Mesenteric fat pad (tissue), 1 donor: ENCODE measurements at places on chromosomes 6 and 20. TPM values are rescaled to one million over a fixed set of nuclear protein-coding genes. Genes with fewer than 3 reads are reported as not detected.

Gene ANKRD6
- 7.1 TPM for total RNA-seq

Gene MYBL2
- not detected for total RNA-seq

Gene ENPP4
- 21.1 TPM for total RNA-seq

Gene ANGPT4
- total RNA-seq: 0.42 TPM

GRCh38 chr6:57102976-57103375, 13.0 kb downstream of the ZNF451 start:
- no peak for DNase-seq

DNA sequence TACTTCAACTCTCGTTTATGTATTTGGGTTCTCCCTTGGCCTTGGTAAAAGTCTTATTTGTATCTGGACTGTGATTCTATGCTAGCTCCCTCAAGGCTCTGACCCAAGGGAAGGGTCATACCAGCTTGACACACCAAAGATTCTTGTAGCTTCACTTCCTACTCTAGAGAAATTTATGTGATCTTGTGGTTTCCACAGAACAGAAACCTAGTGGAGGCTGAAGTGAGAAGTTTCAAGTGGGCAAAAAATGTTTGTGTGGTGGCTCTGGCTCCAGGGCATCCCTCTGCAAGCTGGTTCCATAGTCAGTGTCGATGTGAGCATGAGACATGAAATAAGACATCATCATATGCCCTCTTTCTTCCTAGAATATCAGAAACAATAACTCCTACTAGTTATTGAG, 48.1 kb upstream of the TNFRSF21 start:
- no peak for DNase-seq

DNA sequence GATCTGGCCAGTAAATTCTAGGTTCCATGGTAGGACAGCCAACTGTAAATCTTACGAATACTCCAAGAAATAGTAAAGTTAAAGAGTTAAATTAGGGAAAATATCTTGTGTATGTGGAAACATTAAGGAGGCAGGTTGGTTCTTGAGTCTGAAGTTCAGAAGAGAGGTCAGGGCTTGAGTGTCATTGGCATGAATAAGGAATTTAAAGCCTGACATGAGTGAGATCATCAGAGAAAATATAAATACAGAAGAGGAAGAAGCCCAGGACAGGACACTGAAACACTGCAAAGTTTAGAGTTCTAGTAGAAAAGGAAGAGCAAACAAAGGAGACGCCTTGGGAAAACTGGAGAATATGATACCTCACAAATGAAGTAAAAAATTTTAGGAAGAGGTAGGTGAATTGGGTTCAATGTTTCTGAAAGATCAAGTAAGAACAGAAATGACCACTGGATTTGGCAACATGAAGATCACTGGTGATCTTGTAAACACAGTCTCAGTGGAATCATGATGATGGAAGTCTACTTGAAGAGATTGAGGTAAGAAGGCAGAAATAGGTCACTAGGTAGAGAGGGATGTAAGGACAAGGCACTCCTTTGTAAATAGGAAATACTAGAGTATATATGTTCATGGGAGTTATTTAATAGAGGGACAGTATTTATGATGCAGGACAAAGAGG, 41.6 kb upstream of the SYNCRIP start:
- DNase-seq: no peak

DNA sequence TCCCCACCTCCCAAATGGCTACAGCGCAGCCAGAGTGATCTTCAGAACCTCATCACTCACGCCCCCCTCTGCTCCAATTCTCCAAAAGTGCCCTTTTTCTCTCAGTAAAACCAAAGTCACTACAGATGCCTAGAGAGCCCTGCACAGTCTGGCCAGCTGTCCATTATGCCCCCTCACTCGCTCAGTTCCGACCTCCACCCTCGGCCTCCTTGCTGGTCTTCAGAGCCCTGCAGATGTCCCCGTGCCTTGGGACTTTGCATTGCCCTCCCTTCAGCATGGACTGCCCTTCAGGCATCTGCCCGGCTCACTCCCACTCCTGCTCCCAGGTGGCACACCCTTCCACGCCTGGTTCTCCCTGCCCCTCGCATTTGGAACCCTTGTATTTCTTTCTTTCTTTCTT, 1.1 kb upstream of the RAET1E start:
- peak; percentile 57 for DNase-seq

DNA sequence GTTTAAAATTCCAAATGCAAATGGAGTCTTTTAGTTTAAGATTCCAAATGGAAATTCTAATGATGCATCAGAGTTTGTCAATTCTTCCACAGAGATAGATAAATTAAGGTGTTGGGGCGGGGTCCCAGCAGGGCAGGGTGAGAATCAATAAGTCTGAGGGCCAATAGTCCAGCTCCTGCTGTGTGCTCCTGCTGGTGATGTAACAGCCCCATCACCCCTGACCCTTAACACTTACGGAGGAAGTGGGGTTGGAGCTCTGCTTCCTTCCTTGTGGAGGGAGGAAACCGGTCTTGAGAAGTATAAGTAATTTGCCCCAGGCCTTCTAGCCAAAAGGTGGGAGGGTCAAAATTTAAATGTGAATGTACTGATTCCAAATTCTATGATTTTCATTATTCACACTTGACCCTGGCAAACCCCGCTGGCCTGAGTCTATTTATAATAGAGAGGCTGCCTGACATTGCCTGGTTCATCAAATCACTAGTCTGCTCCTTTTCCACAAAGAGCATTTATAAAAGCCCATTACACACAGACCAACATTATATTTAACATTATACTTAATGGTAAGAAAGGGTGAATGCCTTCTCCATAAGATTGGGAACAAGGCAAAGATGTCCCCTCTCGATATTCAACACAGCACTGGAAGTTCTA, 17.2 kb downstream of the ZBTB2 start:
- no peak for DNase-seq

GRCh38 chr6:50091641-50092040, 41.9 kb upstream of the DEFB112 start:
- no peak for DNase-seq

DNA sequence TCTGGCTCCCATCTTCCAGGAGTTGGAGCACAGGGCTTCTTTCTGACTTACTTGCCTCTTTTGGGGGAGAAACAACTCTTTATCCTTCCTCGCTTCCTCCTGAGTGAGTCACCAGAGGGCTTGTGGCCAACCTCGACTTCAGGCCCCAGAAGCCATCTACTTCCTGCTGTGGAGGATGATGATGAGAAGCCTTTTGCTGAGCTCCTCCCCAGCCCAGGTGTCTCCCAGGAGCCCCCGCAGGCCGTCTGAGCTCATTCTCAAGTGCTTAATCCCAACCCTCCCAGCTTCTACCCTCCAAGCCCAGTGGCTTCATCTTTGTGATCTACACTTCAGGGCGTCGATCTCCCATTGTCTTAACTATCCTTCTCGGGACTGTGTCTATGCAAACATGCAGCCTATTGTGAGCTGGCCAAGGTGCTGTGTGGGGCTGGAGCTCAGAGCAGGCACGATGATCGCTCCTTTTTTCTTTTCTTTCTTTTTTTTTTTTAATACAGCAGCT, 27.9 kb downstream of the SDCBP2 start:
- no peak for DNase-seq

GRCh38 chr6:12957321-12958051, 240.9 kb downstream of the PHACTR1 start:
- no peak for DNase-seq

- DNase-seq: no peak
Observed at GRCh38 chr6:55819811-55820210, 55.6 kb downstream of the BMP5 start.

GRCh38 chr20:653590-654416, 803 bp upstream of the SRXN1 start:
- DNase-seq: no peak

GRCh38 chr6:54846857-54847674, 495 bp downstream of the FAM83B start:
- DNase-seq: no peak

GRCh38 chr6:137272403-137272802, 53.2 kb upstream of the IFNGR1 start:
- no peak for DNase-seq

DNA sequence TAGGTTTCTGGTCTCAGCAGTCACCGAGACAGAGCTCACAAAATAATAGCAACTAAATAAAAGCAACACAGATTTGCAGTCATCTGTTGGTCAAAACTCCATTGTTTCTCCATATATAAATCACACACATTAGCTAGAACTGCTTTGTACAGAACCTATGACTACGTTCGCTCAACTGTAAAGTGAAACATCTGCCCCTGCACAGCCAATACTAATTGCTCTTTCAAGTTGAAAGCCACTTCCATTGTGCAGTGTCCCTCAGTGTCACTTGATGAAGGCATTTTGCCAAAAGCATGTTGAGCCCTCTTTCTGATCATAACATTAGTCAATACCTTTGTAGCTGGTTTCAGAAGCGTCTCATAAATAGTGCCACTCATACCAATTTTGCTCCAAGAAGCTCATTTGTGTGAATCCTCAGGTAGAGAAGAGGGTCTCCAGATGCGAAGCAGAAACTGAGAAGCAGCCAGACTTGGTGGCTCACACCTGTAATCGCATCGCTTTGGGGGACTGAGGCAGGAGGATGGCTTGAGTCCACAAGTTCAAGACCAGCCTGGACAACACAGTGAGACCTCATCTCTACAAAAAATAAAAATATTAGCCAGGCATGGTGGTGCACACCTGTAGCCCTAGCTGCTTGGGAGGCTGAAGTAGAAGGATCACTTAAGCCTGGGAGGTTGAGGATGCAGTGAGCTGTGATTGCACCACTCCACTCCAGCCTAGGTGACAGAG, 68.9 kb downstream of the PERP start:
- no peak for DNase-seq

DNA sequence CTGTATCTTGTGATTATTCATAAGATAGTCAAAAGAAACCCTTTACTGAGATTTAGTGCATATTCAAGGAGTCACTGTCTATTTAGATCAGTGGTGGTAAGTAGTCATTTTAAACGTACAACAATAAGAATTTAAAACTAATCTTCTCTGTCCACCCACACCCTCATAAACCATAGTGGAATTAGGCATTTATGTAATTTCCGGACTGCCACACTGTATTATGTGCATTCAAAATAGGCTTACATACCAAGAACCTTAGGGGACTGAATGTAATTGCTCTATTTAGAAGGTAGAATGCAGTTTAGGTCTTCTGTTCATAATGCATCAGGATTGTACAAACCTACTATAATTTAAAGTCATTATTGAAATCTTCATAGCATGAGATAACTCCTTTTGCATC, 685.4 kb downstream of the TENT5A start:
- DNase-seq: no peak

GRCh38 chr20:58277578-58278472, 31.7 kb upstream of the RAB22A start:
- no peak for DNase-seq

GRCh38 chr20:13101706-13102105, 92.9 kb downstream of the SPTLC3 start:
- DNase-seq: no peak
